HFFc6 (cell line): ENCODE measurements at places on chromosomes 7 and 10.

DNA sequence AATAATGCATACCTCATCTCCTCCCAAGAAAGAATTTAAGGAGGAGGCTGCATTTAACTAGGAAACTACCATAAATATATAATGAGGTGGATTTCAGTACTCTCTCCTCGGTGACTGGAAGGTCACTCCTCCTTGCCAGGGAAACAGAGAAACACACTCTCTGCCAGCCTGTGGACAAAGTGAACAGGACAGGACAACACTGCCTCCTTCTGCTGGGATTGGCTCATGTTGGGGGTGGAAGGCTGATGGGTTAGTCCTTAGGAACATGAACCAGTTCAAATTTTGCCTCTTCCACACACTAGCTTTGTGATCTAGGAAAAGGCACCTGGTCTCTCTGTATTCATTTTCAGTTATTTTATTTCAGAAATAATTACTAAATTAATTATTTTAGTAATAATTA, 50.6 kb upstream of the STEAP4 start:
- H3K27me3 ChIP-seq, result no peaks in the 10 kb centered on the region
- no peak overlapping the region for H3K4me3 ChIP-seq
- H3K36me3 ChIP-seq, result no peaks in the 10 kb centered on the region
- H3K4me1 ChIP-seq, result no peaks in the 10 kb centered on the region
- no peak overlapping the region for H3K27ac ChIP-seq

DNA sequence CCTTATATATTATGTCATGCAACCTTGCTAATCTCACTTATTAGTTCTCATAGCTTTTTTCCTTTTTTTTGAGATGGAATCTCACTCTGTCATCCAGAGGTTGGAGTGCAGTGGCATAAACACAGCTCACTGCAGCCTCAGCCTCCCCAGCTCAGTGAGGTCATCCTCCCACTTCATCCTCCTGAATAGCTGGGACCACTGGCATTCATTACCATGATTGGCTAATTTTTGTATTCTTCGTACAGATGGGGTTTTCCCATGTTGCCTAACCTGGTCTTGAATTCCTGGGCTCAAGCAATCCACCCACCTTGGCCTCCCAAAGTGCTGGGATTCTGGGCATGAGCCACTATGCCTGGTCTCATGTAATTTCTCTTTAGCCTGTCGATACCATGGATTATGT, 89.1 kb upstream of the TRIM24 start:
- H3K4me3 ChIP-seq, result no peak overlapping the region
- H3K4me1 ChIP-seq, result no peaks in the 10 kb centered on the region
- no peak overlapping the region for H3K27ac ChIP-seq
- H3K36me3 ChIP-seq, result peaks cover 10% of the 10 kb centered on the region; the same call in 1 of the 2 replicates
- DNase-seq, result no peak

- H3K36me3 ChIP-seq, result no peaks in the 10 kb centered on the region
- H3K27ac ChIP-seq, result peak overlapping the region; percentile 35
- H3K4me3 ChIP-seq, result 0 out of 2 replicates have a peak overlapping the region, but pooled peaks have one; percentile 17
- DNase-seq, result no peak
Measured at GRCh38 chr7:137476937-137477336, 133.4 kb upstream of the PTN start.

DNA sequence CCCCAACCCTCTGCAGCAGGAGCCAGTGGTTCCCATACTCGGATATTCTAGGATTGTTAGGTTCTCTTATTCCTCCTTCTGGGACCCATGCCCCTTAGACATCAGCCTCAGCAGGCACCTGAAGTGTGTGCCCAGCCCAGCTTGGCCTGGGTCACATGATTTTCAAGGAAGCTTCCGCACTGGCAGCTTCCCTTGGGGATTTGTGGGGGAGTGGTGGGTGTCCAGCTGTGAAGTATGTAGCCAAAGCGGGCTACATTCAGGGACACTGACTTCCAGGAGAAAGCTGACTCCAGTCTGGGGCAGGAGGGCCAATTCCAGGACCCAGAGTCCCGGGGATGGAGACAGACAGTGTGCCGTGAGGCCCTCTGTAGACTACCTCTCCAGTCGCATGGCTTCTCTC, 1.3 kb downstream of the LDB1 start:
- H3K36me3 ChIP-seq, result no peaks in the 10 kb centered on the region
- H3K27ac ChIP-seq, result peak overlapping the region; percentile 94
- H3K4me1 ChIP-seq, result peaks cover 75% of the 10 kb centered on the region
- peak overlapping the region; percentile 91 for H3K4me3 ChIP-seq
- DNase-seq, result no peak
- H3K27me3 ChIP-seq, result peaks cover 2% of the 10 kb centered on the region; the same call in 1 of the 2 replicates

DNA sequence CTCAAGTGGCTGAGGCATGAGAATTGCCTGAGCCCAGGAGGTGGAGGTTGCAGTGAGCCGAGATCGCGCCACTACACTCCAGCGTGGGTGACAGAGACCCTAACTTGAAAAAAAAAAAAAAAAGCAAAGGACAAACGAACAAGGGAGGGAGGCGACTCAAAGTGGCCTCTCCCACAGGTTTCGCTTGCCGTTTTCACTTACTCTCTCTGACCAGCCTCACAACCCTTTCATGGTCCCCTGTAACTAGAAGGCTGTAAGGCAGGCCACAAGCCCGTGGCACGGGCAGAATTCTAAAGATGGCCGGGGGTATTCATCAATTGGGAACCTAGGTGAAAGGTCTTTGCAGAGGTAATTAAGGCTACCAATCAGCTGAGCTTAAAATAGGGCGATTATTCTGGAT, 25.5 kb downstream of the GNA12 start:
- H3K27me3 ChIP-seq, result peaks cover 2% of the 10 kb centered on the region; the same call in 1 of the 2 replicates
- no peak for DNase-seq
- H3K36me3 ChIP-seq, result peaks cover 21% of the 10 kb centered on the region
- peak overlapping the region; percentile 97 for H3K27ac ChIP-seq
- H3K4me1 ChIP-seq, result peaks cover 68% of the 10 kb centered on the region
- H3K4me3 ChIP-seq, result no peak overlapping the region

GRCh38 chr10:43953672-43954071, 305.0 kb upstream of the ZNF32 start:
- no peak overlapping the region for H3K4me3 ChIP-seq
- H3K27me3 ChIP-seq, result peaks cover 2% of the 10 kb centered on the region; the same call in 1 of the 2 replicates
- H3K36me3 ChIP-seq, result peaks cover 17% of the 10 kb centered on the region
- H3K4me1 ChIP-seq, result no peaks in the 10 kb centered on the region
- no peak for DNase-seq

GRCh38 chr7:94557215-94557614, 47.6 kb downstream of the CASD1 start:
- H3K27ac ChIP-seq, result no peak overlapping the region
- H3K27me3 ChIP-seq, result no peaks in the 10 kb centered on the region
- no peak for DNase-seq
- H3K36me3 ChIP-seq, result peaks cover 3% of the 10 kb centered on the region; the same call in 1 of the 2 replicates

DNA sequence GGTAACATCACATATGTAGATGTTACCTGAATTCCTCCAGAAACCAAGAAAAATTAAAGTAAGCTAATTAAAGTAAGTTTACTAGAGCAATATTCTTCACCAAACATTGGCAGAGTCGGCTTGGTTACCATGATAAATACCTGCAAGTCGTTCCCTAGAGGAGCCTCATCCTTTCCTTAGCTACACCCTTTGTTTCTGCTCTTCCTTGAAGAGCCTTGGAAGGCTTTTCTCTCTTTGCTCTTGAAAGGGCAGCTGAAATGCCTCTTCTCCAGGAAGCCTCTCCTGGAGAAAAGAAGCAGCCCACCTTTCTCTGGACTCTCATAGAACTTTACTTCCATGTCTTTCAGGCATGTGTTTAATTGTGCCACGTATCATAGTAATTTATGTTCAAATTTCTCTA, 34.9 kb upstream of the CALD1 start:
- H3K4me3 ChIP-seq, result no peak overlapping the region

- peaks cover 6% of the 10 kb centered on the region; the same call in 1 of the 2 replicates for H3K27me3 ChIP-seq
- peak overlapping the region; percentile 41 for H3K4me3 ChIP-seq
- peaks cover 14% of the 10 kb centered on the region for H3K36me3 ChIP-seq
- H3K27ac ChIP-seq, result peak overlapping the region; percentile 94
- peak; percentile 97 for DNase-seq
Measured at GRCh38 chr7:66110856-66111255, 3.8 kb upstream of the CRCP start.

GRCh38 chr10:3068201-3068967, 1.0 kb downstream of the PFKP start:
- H3K4me1 ChIP-seq, result peaks cover 42% of the 10 kb centered on the region
- peak; percentile 45 for DNase-seq
- no peaks in the 10 kb centered on the region for H3K27me3 ChIP-seq
- H3K36me3 ChIP-seq, result peaks cover 26% of the 10 kb centered on the region

DNA sequence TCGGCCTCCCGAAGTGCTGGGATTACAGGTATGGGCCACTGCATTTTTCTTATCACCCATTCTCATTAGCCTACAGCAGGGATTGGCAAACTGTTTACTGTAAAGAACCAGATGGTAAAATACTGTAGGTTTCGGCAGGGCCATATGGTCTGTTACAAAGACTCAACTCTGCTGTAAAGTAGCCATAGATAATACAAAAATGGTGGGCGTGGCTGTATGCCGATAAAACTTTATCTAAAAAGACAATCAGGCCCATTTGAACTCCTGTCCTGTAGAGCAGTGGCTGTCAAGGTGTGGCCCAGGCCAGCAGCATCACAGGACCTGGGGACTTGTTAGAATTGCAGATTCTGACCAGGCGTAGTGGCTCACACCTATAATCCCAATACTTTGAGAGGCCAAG, 134.3 kb downstream of the CUX1 start:
- H3K4me1 ChIP-seq, result peaks cover 51% of the 10 kb centered on the region
- peaks cover 6% of the 10 kb centered on the region for H3K36me3 ChIP-seq
- no peak overlapping the region for H3K27ac ChIP-seq
- H3K4me3 ChIP-seq, result no peak overlapping the region

GRCh38 chr10:121804460-121804859, 123.4 kb downstream of the ATE1 start:
- H3K4me1 ChIP-seq, result no peaks in the 10 kb centered on the region
- H3K36me3 ChIP-seq, result peaks cover 4% of the 10 kb centered on the region; the same call in 1 of the 2 replicates
- no peak overlapping the region for H3K4me3 ChIP-seq
- no peak overlapping the region for H3K27ac ChIP-seq
- no peaks in the 10 kb centered on the region; the same call in 1 of the 2 replicates for H3K27me3 ChIP-seq

DNA sequence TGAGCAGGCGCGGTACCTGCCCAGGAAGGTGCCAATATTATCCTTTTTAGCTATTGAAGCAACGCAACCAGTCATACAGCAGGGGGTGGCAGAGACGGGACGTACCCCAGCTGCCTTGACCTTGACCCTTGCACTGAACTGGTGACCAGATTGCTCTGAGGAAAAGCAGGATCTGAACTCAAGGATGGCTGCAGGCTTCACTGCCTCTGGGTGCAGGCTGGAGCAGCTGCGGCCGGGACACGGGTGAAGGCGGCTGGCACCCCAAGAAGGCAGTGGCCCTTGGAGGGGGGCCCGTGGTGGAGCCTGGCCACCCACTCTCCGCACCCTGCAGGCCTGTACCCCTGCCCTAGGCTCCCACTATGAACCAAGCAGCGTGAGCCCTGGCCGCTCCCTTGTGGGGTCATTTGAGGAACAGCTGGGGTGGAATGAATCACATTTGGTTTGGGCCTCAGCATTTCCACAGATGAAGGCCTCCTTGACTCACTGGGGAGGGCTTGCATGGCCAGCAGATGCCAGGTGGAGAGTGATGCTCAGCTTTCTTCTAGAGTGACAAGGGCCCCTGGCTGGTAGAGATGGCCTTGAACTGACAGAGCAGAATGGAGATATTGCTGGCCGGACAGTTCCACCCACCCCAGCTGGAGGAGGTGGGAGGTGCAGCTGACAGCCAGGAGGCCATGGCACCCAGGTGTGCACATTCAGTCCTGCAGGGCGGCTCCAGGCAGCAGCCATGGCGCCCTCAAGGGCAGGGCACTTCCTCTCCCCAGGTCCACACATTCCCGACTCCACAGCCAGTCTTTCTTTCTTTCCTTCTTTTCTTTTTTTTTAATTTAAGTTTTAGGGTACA, 218.7 kb downstream of the WDR37 start:
- H3K36me3 ChIP-seq, result peaks cover 3% of the 10 kb centered on the region
- no peak for DNase-seq
- H3K27me3 ChIP-seq, result 0 out of 2 replicates have a peak, but pooled peaks cover 3% of the 10 kb centered on the region
- no peak overlapping the region for H3K27ac ChIP-seq

DNA sequence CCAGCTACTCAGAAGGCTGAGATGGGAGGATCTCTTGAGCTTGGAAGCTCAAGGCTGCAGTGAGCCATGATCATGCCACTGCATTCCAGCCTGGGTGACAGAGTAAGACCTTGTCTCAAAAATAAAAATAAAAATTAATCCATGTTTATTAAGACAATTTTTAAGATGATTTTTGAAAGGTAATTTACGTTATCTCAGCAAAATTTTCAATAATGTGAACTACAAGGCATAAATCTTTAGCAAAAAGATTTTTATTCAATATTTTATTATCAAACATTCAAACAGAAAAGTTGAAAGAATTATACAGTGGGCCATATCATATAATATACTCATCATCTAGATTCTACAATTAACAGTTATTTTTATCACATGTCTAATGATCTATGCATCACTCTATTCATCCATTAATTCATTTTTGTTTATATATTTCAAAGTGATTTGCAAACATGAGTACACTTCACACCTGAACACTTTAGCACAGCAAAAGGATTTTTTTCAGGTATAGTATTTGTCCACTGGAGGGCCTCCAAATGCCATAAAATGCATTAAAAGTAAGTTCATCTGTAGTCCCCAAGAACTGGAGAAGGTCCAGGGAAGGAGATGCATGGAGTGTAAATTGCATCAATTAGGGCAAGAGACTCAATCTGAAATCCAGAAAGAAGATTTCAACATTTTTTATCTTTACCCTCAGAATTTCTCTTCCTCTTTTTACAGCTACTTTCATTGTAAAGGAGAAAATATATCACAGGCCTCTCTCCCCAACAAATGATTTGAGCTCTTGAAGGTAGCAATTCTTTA, 38.6 kb upstream of the RSBN1L start:
- no peak overlapping the region for H3K4me3 ChIP-seq
- H3K36me3 ChIP-seq, result no peaks in the 10 kb centered on the region; the same call in none of the 2 replicates
- DNase-seq, result peak; percentile 49
- H3K27ac ChIP-seq, result no peak overlapping the region
- H3K27me3 ChIP-seq, result no peaks in the 10 kb centered on the region; the same call in 1 of the 2 replicates
- no peaks in the 10 kb centered on the region for H3K4me1 ChIP-seq

GRCh38 chr10:110756876-110757275, 112.7 kb downstream of the RBM20 start:
- peaks cover 10% of the 10 kb centered on the region for H3K27me3 ChIP-seq
- H3K4me3 ChIP-seq, result no peak overlapping the region
- no peaks in the 10 kb centered on the region for H3K36me3 ChIP-seq
- DNase-seq, result no peak

GRCh38 chr10:4830551-4830950, 4.5 kb downstream of the AKR1E2 start:
- no peak overlapping the region for H3K4me3 ChIP-seq
- peaks cover 2% of the 10 kb centered on the region; the same call in 1 of the 2 replicates for H3K27me3 ChIP-seq
- DNase-seq, result no peak

GRCh38 chr10:42367532-42368230, 270.7 kb downstream of the ZNF33B start:
- peaks cover 5% of the 10 kb centered on the region for H3K27me3 ChIP-seq
- H3K4me3 ChIP-seq, result peak overlapping the region; percentile 84
- no peaks in the 10 kb centered on the region for H3K4me1 ChIP-seq
- peak; percentile 90 for DNase-seq
- H3K36me3 ChIP-seq, result peaks cover 18% of the 10 kb centered on the region

DNA sequence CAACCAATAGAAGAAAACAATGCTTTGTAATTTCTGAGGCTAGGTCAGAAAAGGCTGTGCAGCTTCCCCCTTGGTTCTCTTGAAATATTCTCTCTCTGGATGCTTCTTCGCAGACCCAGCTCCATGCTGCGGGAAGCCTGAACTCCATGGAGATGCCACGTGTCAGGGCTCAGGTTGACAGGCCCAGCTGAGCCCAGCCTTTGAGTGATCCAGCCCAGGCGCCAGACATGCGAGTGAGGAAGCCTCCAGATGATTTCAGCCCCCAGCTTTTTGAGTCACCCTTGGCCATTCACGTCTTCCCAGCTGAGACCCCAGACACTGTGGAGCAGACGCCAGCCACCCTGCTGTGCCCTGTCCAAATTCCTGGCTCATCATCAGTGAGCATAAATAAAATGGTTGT, 378.4 kb upstream of the NRP1 start:
- no peak overlapping the region for H3K4me3 ChIP-seq
- no peaks in the 10 kb centered on the region for H3K4me1 ChIP-seq
